Spinal cord (tissue), 10 donors: ENCODE measurements at places on chromosomes 12 and 14. TPM values are rescaled to one million over a fixed set of nuclear protein-coding genes. Genes with fewer than 3 reads are reported as not detected.

DNA sequence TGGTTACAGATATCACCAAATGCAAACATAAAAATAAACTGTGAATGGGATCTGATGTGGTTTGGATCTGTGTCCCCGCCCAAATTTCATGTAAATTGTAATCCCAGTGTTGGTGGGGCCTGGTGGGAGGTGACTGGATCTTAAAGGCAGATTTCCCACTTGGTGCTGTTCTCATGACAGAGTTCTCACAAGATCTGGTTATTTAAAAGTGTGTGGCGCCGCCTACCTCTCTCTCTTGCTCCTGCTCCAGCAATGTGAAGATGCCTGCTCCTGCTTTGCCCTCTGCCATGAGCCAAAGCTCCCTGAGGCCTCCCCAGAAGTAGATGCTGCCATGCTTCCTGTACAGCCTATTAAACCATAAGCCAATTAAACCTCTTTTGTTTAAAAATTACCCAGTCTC lies 47.8 kb downstream of the SLC25A21 start:
- no peak for DNase-seq

DNA sequence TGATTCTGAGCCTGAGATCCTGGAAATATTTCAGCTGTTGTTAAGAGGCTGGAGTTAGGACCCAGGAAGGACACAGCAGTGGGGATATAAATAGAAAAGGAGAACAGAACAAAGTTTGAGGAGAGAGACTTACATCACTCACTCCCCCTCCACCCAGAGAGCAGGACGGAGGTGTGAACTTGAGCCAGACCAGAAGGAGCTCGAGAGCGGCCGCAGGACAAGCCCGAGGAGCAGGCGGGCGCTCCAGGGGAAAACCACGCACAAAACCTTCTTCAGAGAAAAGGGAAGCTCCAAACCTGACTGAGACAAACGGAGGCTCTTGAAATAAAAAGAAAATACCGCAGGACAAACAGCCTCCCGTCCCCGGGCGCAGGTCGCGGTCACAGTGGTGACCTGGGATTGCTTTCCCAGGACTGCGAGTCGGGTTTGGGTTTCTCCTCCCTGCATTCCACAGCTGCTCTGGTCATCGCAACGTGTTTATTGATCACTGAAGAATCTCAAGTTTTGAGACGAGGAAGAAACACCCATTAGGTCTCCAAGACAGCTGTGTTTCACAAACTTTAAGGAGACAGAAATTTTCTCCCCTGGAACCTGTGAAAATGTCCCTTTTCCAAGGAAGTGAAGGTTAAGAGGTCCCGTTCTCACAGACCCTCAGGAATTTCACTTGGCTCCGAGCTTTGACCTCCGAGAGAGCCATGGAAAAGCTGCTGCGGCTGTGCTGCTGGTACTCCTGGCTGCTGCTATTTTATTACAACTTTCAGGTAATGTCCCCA lies at the start of gene ADGRD1:
TSS of gene ADGRD1 (plus strand) at position 137 of the 773 bp plus-strand sequence. CDS start at position 696, 559 bp downstream.
- no peak for DNase-seq

- DNase-seq = no peak
Measured at GRCh38 chr12:34342048-34342447, 319.8 kb downstream of the ALG10 start.

- no peak for DNase-seq
Measured at GRCh38 chr14:67650694-67651093, 23.7 kb downstream of the VTI1B start.

Gene MAP1LC3B2
- polyA plus RNA-seq = 18.2 TPM

Gene KRT8
- polyA plus RNA-seq = 1.7 TPM

Gene NDUFA9
- 71.7 TPM for polyA plus RNA-seq

Gene OLR1
- polyA plus RNA-seq = 26.8 TPM

DNA sequence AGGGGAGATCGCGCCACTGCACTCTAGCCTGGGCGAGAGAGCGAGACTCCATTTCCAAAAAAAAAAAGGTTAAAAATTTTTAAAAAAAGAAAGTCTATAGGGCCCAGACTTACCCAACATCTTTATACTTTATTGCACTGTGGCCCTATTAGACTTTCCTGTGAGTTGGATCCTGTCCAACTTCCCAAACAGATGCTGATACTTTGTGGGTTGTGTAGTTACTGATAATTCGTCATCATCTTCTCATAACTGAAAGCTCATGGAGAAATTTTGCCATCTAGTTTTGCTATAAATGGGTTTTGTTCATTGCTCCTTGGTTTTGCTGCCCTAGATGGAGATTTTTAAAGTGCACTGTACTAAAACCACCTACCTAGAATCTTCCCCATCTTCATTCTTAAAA lies 31.1 kb downstream of the APOBEC1 start:
- no peak for DNase-seq

GRCh38 chr14:105137481-105138020 lies 31.0 kb downstream of the JAG2 start:
- no peak for DNase-seq

Gene GPR132
- 0.84 TPM for polyA plus RNA-seq

Gene ASIC1
- 148 TPM for polyA plus RNA-seq

GRCh38 chr12:23699031-23699430 lies 250.4 kb downstream of the SOX5 start:
- DNase-seq = no peak

- DNase-seq = no peak
Measured at GRCh38 chr12:32692358-32692757, 13.3 kb downstream of the DNM1L start.

Gene IPO8
- polyA plus RNA-seq = 40.4 TPM

Gene DPY19L2
- polyA plus RNA-seq = 55.5 TPM

- no peak for DNase-seq
Measured at GRCh38 chr12:107511292-107511691, 174.3 kb upstream of the PWP1 start.

DNA sequence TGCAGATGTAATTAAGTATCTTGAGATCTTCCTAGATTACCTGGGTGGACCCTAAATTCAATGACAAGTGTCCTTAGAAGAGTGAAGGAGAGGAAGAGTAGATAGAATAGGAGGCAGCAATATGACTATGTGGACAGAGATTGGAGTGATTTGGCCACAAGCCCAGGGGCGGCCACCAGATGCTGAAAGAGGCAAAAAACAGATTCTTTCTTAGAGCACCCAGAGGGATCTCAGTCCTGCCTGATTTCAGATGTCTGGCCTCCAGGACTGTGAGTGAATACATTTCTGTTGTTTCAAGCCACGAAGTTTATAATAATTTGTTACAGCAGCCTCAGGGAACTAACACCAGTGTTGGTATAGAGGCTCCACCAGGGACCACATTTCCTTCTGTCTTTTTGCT lies 67.3 kb downstream of the DACT1 start:
- DNase-seq = no peak

DNA sequence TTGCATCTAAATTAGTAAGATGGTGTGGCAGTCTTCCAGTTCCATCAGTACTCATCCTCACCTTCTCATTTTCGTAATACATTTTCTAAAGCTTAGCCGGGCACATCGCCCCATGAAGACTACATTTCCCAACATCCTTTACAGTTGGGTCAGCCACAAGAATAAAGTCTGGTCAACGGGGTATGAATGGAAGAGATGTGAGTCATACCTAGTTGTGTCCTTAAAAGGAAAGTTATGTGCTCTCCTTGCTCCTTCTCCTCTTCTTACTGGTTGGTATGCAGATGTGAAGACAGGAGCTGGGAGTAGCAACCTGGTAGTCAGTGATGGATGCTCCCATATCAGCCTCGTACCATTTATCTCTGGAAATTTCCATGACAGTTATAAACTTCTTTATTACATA lies 35.9 kb upstream of the EGLN3 start:
- DNase-seq = no peak

DNA sequence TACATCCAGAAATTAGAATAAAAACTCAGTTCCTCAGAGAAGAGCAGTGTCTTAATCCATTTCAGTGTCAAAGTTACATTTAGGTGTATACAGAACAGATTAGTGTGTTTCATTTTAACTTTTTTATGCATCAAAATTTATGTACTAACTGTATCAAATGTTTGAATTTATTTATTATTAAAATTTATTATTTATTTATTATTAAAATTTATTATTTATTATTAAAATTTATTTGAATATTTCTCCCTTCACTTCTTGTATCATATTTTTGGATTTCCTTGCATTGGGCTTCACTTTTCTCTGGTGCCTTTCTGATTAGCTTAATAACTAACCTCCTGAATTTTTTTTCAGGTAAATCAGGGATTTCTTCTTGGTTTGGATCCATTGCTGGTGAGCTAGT lies 2.3 kb upstream of the TAS2R14 start:
- DNase-seq = no peak

Gene GPD1
- 52.6 TPM for polyA plus RNA-seq

GRCh38 chr14:63726499-63726898 lies 1.4 kb downstream of the SGPP1 start:
- no peak for DNase-seq

GRCh38 chr12:30213166-30213565 lies 429.4 kb upstream of the TMTC1 start:
- DNase-seq = no peak

GRCh38 chr12:95646781-95647190 lies 95.5 kb upstream of the USP44 start:
- DNase-seq = no peak

Gene DIABLO
- polyA plus RNA-seq = 54.9 TPM

GRCh38 chr12:120651821-120652220 lies 11.4 kb downstream of the CABP1 start:
- no peak for DNase-seq

DNA sequence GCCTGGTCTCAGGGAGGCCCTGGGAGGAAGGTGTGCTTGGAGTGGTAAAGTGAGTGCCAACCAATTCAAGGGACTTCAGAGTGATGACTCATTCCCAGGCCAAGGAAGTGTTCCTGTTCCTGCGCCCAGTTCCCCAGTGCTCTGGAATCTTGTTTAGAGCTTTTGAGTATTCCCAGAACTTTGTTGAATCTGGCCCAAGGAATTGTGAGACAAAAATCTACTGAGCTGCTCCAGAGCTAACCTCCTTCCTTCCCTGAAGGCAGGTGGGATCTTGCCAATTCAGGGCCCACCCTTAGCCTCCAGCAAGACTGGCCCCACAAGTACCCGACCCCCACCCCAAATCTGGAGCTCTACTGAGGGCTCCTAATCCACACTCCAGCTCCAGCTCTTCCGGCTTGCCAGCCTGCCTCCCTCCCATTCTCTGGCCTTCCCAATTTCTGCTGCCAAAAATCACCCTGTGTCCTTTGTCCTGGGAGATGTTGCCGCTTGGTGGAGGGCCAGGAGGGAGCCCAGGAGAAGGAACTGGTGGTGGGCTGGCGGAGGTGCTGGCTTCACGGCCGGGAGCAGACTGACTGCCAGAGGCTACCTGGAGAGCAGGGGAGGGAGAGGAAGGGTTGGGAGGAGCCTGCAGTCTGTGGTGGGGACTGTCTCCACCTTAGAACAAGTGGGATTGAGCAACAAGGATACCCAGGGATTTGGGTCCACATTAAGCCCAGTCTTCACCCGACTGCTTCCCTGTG lies 2.0 kb upstream of the ATN1 start:
- DNase-seq = no peak

Gene NRIP2
- polyA plus RNA-seq = 8.2 TPM

GRCh38 chr12:120832737-120833136 lies 71.4 kb downstream of the SPPL3 start:
- DNase-seq = no peak

Gene ACTR10
- 137 TPM for polyA plus RNA-seq

GRCh38 chr14:55097881-55098560 lies 31.0 kb upstream of the LGALS3 start:
- DNase-seq = no peak

Gene CISTR
- polyA plus RNA-seq = 1.2 TPM

DNA sequence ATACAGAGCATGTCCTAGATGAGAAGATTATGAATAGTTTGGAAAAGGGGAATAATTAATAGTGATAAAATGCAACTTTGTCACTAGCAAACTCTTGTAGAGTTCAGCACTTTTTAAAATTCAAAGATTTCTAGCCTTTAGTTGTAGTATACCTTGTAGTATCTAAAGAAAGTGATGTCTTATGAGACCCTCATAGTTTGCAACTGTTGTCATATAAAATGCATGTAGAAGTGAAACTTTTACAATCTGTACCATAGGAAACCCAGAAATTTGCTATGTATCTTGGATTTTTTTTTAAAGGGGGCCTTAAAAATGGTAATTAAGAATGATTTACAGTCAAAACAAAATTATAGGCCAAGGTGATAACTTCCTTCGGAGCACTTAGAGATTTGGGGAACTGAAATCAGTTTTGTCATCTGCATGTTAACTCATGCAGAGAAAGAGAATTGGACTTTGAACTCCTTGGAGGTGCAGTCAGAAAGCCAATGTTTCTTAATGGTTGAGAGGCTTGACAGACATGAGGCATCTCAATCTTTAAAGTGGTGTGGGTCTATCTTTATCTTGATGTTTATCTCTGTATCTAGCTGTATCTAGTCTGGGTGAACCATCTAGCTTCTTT lies 1.3 kb downstream of the LRRK2 start:
- DNase-seq = no peak

Gene CD27
- polyA plus RNA-seq = 3.0 TPM

Gene MANSC4
- polyA plus RNA-seq = 0.41 TPM

Gene BRMS1L
- 25.9 TPM for polyA plus RNA-seq

DNA sequence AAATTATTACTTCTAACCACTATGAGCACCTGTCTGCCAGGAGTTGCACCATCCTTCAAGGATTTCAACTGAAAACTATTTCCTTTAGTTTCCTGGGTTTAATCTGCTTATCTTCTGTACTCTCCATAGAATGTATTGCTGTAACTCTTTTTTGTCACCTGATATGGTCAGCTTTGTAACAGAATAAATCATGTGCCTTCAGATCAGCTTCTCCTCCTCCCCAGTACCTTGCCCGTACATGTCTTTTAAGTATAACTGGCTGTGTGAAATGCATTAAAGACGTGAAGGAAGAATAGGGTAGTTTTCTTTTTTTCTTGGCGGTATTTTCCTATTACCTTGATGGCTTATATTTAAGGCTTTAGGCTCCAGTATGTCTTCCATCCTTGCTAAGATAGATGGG lies 200.3 kb upstream of the NAV3 start:
- DNase-seq = no peak

Gene RAB3IP
- polyA plus RNA-seq = 26.0 TPM

Gene TM9SF1
- 36.8 TPM for polyA plus RNA-seq

DNA sequence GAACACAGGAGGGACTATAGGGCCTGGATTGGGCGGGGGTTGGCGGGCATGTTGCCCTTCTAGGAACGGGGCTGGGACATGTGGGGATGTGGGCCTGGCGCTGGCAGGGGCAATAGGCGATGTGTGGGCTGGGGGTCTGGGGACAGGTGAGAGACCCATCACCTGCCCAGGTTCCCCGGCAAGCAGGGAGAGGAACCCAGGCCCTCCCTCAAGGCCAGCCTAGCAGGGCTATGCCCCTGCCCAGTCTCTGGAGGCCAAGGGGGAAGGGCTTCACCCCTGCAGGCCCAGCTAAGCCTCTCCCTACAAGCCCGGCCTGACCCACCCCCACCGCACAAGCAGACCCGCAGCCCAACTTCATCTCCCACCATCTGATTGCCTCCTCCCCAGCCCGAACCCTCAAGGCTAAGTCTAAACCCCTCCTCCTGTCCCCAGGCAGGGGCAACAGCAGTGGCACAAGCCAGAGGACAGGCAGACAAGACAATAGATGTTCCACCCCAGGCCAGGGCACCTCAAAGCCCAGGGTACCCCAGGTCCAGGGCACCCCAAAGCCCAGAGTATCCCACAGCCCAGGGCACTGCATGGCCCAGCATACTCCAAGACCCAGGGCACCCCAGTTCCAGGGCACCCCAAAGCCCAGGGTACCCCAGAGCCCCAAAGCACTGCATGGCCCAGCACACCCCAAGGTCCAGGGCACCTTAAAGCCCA lies 6.5 kb downstream of the JAG2 start:
- DNase-seq = no peak
